ENCODE measurements at places on chromosomes 12 and 14.

DNA sequence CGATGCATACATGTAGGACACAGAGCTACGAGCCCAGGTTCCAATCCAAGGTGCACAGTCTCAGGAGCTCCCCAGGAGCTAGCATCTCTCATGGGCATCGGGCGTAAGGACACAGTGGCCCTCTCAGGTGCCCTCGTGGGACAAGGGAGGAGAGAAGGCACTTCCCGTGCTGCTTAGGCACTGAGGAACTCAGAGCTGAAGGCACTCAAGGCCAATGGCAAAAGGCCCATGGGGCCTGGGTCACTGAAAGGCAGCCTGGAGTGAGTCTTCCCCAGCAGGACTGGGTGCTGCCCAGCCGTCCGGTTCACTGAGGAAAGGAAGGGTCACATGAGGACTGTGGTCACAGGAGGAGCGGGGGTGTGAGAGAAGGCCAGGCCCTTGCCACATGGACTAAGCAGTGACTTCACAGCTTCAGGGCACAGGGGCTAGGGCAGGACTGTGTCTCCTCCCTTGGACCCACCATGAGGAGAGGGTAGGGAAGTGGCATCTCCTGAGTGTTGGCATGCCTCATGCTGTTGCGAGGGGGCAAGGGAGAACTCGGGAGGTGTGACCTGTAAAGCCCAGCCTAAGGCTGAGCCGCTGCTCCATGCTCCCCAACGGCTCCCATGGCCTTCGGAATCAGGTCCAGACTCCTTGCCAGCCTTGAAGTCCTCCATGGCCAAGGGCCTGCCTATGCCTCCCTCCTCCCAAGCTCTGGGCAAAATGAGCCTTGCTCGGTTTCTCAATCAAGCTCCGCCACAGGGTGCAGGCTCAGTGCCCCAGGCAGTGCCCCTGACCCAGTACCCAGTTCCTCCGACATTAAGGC, 51.8 kb downstream of the CHGA start:
- no peak for DNase-seq

DNA sequence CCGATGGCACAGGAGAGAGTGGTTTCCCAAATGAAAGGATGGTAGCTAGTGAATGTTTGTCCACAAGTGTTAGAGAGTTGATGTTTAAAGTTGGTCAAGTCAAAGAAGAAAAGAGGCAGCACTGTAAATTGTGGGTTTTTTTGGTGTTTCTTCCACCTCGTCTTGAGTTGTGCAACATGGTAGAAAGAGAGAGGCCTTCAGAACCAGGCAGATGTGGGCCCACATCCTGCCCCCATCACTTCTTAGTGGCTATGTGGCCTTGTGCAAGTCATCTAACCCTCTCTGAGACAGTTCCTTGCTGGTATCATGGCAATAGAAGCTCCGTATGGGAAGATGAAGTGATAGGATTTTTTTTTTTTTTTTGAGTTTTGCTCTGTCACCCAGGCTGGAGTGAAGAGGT, 60.8 kb downstream of the NDUFA12 start:
- DNase-seq: no peak

DNA sequence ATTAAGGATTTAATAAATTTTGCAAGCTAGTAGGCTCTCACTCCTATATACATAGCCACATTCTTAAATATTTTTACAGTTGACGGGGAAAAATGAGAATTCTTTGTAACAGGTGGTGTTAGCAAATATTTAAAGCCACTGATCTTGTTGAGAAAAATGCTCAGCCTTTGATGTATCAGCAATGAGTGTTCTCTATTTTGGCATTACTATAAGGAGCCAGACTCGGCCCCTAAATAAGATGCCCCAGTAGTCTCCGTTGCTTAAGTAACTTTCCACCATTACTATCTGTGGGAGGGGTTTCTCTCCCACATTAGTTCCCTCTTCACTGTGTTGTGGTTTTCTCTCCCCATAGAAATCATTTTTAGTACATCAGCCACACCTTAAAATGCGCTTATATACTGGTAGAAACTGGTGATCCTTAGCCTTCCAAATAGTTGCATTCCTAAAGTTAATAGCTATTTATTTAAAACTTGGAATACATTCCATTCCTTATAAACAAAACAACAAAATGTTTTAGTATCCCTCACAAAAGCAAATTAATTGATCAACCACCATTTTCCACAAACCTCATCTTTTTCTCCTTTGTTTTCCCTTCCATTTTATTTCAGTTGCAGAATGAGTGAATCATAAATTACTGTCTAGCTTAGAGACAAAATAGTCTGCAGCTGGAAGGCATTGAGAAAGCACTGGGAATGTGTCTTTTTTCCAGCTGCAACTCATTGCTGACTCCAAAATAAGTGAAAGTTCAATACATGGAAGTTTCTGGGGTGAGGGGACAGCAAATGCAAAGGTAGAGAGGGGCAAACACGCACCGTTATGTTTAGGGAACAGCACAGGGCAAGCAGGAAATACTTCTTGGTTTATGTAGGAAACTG, 84.7 kb upstream of the FERMT2 start:
- no peak for DNase-seq

DNA sequence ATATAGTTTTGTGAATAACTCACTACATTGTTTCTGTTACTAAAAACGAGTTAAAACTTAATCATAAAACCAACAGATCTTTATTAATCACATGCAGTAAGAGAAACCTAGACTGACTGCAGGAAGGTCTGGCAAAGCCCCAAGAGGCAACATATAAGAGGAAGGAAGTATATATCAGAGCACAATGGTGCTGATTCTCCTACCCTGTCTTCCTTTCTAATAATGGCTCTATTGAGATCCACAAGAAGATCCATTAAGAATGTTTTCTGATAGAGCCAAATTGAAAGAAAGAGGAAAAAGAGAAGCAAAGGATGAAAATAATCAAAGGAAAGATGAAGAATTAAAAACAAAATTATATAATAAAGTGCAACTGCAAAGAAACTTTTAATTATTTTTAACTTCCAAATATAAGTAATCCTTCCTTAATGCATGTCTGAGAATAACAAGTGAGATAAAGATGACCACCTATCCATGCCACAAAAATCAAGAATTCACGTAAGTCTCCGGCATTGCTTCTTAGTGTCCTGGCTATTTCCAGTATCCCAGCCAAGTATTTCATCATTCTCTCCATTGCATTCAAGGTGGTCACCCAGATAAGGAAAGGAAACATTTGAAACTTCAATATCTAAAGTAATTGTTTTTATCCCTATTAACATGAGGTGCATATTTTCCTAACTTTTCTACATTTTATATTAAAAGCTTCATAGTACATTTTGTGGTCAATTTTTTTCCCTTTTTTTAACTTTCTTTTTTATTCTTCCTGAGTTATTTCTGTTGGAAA, 62.2 kb downstream of the SOX5 start:
- no peak for DNase-seq

- DNase-seq: no peak
Measured at GRCh38 chr14:65866886-65867285, 454.4 kb downstream of the FUT8 start.

DNA sequence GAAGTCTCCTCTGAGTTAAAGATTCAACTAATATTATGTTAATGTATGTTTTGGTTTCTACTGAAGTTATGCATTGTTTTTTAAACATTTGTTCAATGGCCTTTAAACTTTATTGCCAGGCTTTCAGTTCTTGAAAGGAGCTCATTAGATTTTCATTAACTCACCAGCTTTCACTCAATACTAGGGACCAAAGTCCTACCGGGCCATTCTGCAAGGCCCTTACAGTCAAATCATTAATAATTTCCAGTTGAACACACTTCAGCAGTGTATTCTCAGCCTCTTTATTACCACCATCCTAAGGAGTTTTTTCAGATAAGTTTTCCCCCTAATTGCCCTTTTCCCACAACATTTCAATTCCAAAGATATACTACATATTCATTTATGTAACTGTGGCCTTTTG, 409.2 kb downstream of the DIO2 start:
- no peak for DNase-seq

- no peak for DNase-seq
Measured at GRCh38 chr12:124191024-124191359, 103.9 kb upstream of the RFLNA start.

- no peak for DNase-seq
Measured at GRCh38 chr14:99232714-99233214, 39.2 kb downstream of the BCL11B start.

- DNase-seq: no peak
Measured at GRCh38 chr14:74571901-74572725, 39.9 kb downstream of the LTBP2 start.

GRCh38 chr12:8709124-8709830, 11.5 kb downstream of the RIMKLB start:
- peak; percentile 34 for DNase-seq

GRCh38 chr14:48703728-48704467, 882.3 kb downstream of the RPS29 start:
- no peak for DNase-seq

Measured in upper lobe of left lung (tissue), 6 donors.